ENCODE measurements at places on chromosomes 7 and 10.

GRCh38 chr7:135682191-135682590 is 19.9 kb downstream of the STMP1 start:
- DNase-seq = no peak

GRCh38 chr7:106616708-106617051 is 44.3 kb downstream of the CCDC71L start:
- no peak for DNase-seq

- DNase-seq = no peak
Observed at GRCh38 chr10:93475871-93476270, 6.3 kb downstream of the MYOF start.

- no peak for DNase-seq
Observed at GRCh38 chr7:138025215-138026186, 23.6 kb upstream of the CREB3L2 start.

DNA sequence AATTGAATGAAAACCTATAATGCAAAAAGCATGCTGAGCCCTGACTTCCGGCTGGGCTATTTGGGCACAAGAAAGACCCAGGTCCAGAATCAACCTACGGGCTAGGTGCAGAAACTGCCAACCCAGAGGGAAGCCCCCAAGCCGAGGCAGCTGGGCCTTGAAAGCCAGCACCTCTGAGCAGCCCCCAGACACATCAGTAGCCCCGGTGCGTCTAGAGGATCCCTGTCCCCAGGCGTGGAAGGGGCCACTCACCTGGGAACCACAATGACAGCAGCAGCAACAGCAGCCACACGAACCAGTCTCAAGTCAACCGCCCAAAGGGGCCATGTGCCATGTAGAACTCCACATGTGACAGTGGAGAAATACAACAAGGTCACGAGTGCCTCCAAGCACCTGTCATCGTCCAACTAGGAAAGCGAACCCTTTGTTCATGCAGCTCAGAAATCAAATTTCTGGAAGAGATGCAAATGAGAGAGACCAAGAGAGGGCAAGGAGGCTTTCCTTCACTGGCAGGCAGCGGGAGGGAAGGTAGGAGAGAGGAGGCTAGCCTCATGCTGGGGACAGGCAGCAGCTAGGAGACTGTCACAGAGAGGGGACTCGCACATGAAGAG is 57.5 kb upstream of the CHST15 start:
- DNase-seq = no peak

All from thoracic aorta (tissue), 2 donors.